ENCODE measurements at places on chromosomes 4 and X. TPM values are rescaled to one million over a fixed set of nuclear protein-coding genes. Genes with fewer than 3 reads are reported as not detected.

GRCh38 chrX:109378281-109378680 lies 103.6 kb downstream of the GUCY2F start:
- H3K4me1 ChIP-seq, result no peaks in the 10 kb centered on the region
- H3K27ac ChIP-seq, result no peak overlapping the region
- H3K27me3 ChIP-seq, result no peaks in the 10 kb centered on the region
- H3K36me3 ChIP-seq, result no peaks in the 10 kb centered on the region

- H3K4me1 ChIP-seq, result no peaks in the 10 kb centered on the region
- H3K27ac ChIP-seq, result no peak overlapping the region
- peaks cover 15% of the 10 kb centered on the region for H3K36me3 ChIP-seq
- no peak for DNase-seq
- no peak overlapping the region for H3K4me3 ChIP-seq
- H3K27me3 ChIP-seq, result no peaks in the 10 kb centered on the region
Measured at GRCh38 chr4:42080306-42080705, 72.1 kb downstream of the BEND4 start.

GRCh38 chrX:130497531-130497930 lies 95.7 kb downstream of the RBMX2 start:
- no peaks in the 10 kb centered on the region for H3K36me3 ChIP-seq
- no peak overlapping the region for H3K27ac ChIP-seq
- no peak for DNase-seq
- no peaks in the 10 kb centered on the region for H3K4me1 ChIP-seq
- H3K4me3 ChIP-seq, result no peak overlapping the region

- peak; percentile 61 for DNase-seq
- H3K4me3 ChIP-seq, result no peak overlapping the region
- H3K27ac ChIP-seq, result no peak overlapping the region
- H3K27me3 ChIP-seq, result peaks cover 10% of the 10 kb centered on the region
Measured at GRCh38 chr4:99808260-99808857, 8.3 kb upstream of the DAPP1 start.

- H3K4me3 ChIP-seq, result no peak overlapping the region
- no peak overlapping the region for H3K27ac ChIP-seq
- no peaks in the 10 kb centered on the region for H3K4me1 ChIP-seq
- no peak for DNase-seq
- no peaks in the 10 kb centered on the region for H3K36me3 ChIP-seq
Measured at GRCh38 chr4:147336252-147336651, 144.6 kb upstream of the EDNRA start.

GRCh38 chr4:24570574-24571236 lies 13.6 kb downstream of the DHX15 start:
- peak overlapping the region; percentile 28 for H3K27ac ChIP-seq
- DNase-seq, result no peak
- no peaks in the 10 kb centered on the region for H3K27me3 ChIP-seq
- peaks cover 89% of the 10 kb centered on the region for H3K36me3 ChIP-seq
- peaks cover 55% of the 10 kb centered on the region for H3K4me1 ChIP-seq

DNA sequence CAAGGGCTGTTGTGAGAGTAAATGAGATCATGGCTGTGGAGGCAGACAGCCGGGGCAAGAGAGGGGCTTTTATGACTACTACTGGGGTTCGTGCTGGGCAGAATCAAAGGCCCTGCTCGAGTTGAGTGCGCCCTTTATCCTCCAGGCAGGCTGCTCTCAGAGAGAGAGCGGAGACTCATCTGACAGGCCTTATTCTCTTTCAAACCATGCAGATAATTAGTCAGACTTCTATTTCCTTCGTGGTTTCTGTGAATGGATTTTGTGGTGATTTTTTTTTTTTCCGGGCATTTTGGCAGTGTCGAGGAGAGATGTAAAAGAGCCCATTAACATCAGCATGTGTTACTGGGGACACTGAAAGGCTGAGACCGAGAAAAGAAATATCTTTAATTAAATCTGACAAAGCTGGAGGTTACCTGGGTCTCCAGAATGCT lies 73.6 kb downstream of the MED28 start:
- no peaks in the 10 kb centered on the region for H3K27me3 ChIP-seq
- H3K36me3 ChIP-seq, result no peaks in the 10 kb centered on the region
- no peak for DNase-seq
- no peaks in the 10 kb centered on the region for H3K4me1 ChIP-seq

DNA sequence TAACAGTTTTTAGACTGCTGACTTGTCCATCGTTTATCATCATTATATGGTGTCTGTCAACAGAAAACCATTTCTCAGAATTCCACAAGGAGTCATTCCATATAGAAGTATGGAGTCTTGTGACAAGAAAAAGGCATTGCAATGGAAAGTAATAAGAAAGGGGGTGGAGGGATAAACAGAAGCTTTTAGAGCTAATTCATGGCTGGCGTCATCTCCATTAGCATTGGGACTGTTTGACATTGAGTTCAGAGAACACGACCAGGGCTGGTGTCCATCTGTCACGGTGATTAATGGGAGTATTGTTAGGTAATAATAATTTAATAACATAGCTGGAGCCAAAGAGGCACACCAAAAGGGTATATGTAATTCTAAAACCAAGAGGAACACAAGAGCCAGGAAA lies 101.9 kb upstream of the SFRP2 start:
- no peaks in the 10 kb centered on the region for H3K4me1 ChIP-seq
- no peak overlapping the region for H3K27ac ChIP-seq
- no peaks in the 10 kb centered on the region for H3K27me3 ChIP-seq
- H3K36me3 ChIP-seq, result no peaks in the 10 kb centered on the region

DNA sequence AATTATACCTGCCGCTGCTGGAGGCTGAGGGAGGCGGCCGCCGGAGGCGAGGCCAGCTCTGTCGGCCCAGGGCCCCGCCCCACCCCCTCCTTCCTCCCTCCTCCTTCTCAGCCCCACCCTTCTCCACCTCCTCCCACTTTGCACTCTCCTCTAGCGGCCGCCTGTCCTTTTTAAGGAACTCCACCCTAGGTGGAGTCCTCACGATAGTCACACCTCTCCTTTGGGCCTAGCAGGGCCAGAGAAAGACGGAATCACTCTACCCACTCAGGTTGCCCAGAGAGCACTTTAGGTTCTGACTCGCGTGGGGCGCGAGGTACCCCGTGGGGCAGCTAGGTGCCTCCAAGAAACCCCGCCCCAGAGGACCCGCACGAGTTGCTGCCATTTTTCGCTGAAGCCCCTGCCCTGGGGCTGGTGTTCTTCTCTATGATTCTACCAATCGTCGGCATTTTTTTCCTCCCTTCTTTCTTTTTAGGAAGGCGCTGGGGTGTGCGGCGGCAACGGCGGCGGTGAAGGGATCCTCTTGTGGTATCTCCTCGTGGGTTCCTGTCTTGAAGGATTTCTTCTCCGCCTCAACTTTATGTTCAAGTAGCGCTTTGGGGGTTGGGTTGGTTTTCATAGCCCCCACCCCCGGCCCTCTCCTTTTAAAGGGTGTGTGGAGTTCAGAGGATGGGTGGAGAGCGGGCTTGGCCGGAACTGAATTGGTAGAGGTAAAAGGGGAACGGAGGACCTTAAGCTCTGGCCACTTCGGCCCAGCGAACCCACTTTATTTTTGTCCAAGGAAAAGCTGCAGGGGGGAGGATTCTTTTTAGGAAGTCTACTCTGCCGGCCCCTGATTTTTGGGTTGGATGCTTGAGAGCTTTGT lies at the start of gene KLF8:
TSS of gene KLF8 (plus strand) at position 136 of the 862 bp plus-strand sequence. CDS start 979 bp downstream, outside the sequence.
- H3K27me3 ChIP-seq, result peaks cover 6% of the 10 kb centered on the region
- peaks cover 3% of the 10 kb centered on the region for H3K36me3 ChIP-seq
- peak within 1 kb of the TSS; percentile 86 for H3K4me3 ChIP-seq
- H3K4me1 ChIP-seq, result peaks cover 24% of the 10 kb centered on the region
- peak; percentile 24 for DNase-seq

The PABPC1L2A gene
- total RNA-seq, result not detected

The MGAT4D gene
- total RNA-seq, result not detected
